ENCODE measurements at places on chromosomes 5 and 9.

DNA sequence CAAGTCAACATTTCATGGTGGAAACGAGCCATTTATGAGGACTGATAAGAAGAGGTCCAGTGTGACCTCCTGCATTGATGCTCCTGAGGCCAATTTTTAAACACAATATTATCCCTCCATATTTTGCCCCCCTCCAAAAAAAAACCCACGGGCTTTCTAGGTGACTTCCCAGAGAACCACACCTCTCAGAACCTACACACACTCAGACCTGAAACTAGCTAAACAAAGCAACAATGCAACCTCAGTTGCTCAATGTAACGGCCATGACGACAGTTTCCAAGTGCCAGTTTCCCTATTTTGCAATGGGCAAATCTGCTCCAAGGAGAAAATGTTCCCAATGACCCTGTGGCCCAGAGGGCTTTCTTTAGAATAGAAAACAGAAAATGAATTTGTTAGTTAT is 3.5 kb downstream of the NRG2 start:
- no peak for DNase-seq

DNA sequence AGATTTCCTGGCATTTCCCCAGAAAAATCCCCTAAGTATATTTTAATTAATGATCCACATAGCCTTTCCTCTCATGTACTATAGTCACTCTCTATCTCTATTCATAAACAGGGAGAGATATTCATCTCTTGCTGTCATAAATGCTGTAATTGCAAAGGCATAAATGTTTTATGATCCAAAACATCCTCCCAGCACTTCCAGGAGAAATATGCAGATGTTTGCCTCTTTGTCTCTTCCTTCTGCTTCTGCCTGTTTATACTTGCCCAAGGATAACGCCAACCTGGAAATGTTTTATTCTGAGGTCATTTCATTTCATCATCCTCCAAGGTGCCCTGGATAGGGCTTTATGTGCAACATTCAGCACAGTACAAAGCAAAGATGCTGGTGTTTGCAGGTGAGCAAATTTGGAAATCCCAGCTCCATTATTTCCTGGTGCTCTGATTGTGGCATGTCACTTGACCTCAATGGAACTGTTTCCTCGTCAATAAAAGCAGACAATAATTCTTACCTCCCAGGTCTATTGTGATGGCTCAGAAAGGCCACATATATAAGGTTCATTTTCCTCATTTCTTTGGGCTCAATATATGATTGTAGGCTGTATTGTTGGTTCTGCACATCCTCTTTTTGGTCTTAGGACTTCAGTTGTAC is 6.9 kb downstream of the TNFSF15 start:
- no peak for DNase-seq

- no peak for DNase-seq
Observed at GRCh38 chr5:172548311-172548731, 92.7 kb upstream of the NEURL1B start.

DNA sequence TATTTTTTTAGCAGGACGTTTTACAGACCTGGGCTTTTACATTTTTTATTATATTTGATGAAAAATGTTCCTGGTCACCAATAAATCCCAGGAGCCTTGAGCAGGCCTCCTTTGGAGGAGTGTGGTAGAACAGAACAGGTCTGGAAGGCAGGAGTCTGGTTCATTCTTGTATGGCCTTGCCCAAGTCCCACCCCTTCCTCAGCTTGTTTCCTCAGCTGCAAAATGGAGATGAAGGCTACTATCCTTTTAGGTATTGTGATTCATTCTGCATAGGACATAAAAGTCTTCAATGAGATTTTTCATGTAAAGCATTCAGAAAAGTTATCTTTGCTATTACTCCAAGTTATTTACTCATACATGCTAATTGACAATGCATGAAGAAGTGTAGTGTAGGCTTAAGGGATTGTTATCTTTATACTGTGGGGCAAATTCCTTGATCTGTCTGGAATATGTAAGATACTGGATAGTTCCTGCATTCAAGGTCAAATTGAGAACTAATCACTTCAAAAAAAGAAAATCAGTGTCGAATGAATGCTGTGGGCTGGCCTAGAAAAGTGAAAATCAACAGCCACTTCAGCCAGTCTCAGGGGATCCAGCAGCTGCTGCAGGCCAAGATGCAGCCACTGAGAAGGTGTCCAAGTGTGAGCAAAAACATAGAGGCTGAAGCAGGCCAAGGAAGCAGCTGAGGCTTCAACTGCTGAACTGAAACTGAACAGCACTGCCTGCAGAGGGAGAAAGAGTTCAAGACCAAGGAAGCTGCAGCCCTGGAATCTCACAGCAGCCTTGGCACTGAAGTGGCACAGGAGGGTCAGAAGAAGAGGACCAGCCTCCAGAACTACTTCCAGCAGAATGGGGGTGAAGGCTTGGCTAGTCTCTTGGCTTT is 15.5 kb upstream of the SLC36A3 start:
- DNase-seq, result no peak

GRCh38 chr5:123448017-123448617 is 24.9 kb upstream of the CEP120 start:
- no peak for DNase-seq

GRCh38 chr5:81901586-81901985 is 70.2 kb upstream of the ATG10 start:
- DNase-seq, result no peak

GRCh38 chr9:121296213-121297127 is 28.5 kb downstream of the GSN start:
- peak; percentile 30 for DNase-seq

GRCh38 chr9:34996905-34997279 is 7.3 kb downstream of the DNAJB5 start:
- no peak for DNase-seq

- DNase-seq, result no peak
Observed at GRCh38 chr9:113987526-113987925, 90.6 kb downstream of the AMBP start.

- DNase-seq, result no peak
Observed at GRCh38 chr5:68134033-68134668, 81.4 kb upstream of the PIK3R1 start.

DNA sequence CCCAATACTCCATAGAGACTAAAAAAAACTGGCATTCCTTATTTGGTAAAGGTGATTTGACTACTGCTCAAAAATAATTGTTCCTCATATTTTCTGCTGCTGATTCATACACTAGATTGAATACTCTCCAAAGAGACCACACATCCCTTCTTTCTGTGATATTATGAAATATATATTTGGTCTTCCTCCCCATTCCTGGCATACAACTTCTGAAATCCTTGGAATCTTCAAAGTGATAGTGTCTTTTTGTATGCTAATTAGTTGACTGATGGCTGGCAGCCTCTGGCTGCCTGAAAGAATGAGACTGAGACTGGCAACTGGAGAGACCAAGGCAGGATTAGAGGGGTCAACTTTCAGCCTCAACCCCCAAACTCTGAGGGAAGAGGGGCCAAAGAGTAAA is 348.0 kb upstream of the RFX3 start:
- no peak for DNase-seq

GRCh38 chr5:7606840-7607465 is 211.0 kb downstream of the ADCY2 start:
- DNase-seq, result no peak

GRCh38 chr9:110131499-110131898 is 76.5 kb downstream of the C9orf152 start:
- DNase-seq, result no peak

GRCh38 chr9:34995670-34996060 is 6.1 kb downstream of the DNAJB5 start:
- DNase-seq, result no peak
